ENCODE measurements at places on chromosomes 7 and 10.

GRCh38 chr7:144784943-144785342, 50.9 kb downstream of the TPK1 start:
- DNase-seq: no peak

- no peak for DNase-seq
These were observed 698.9 kb downstream of the PARD3 start for GRCh38 chr10:34116220-34116641.

GRCh38 chr10:125060826-125061556, 99.4 kb downstream of the CTBP2 start:
- DNase-seq: no peak

DNA sequence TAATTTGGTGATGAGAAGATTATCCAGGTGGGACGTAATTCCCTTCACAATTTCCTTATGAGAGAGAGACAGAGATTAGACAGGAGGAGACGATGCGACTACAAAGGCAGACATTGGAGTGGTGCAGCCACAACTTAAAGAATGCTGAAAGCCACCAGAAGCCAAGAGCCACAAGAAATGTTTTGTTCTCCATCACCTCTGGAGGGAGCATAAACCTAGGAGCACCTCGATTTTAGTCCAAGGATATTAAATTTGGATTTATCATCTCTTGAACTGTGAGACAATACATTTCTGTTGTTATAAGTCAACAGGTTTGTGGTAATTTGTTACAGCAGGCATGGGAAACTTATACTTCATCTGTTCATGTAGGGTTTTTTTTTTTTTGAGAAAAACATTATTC, 418.9 kb downstream of the DGKB start:
- DNase-seq: no peak

- DNase-seq: no peak
These were observed 79.0 kb upstream of the LSM8 start for GRCh38 chr7:118104812-118105441.

DNA sequence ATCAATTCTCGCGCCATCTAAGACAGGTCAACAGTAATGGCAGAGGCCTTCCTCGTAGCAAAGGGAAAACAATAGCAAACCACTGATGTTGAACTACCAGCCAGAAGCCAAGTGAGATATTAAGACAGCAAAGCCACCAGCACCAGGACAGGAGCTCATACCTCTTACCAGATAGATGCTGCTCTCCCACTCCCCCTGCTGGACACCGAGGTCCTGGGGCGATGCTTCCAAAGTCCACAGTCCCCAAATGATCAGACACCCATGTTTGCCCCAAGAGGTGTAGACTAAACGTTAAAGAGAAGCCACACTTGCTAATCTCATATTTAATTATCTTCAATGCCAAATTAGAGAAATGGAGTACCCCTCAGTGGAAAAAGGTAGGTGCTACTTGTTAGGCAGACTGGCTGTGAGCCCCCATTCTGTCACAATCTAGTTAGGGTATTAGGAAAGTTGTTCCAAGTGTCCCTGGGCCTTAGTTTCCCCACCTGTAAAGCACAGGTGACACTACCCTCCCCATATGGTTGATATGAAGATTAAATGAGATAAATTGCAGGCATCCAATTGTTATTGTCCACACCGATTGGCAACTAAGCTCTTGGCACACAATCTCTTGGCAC, 39.9 kb downstream of the TOMM7 start:
- DNase-seq: peak; percentile 20

DNA sequence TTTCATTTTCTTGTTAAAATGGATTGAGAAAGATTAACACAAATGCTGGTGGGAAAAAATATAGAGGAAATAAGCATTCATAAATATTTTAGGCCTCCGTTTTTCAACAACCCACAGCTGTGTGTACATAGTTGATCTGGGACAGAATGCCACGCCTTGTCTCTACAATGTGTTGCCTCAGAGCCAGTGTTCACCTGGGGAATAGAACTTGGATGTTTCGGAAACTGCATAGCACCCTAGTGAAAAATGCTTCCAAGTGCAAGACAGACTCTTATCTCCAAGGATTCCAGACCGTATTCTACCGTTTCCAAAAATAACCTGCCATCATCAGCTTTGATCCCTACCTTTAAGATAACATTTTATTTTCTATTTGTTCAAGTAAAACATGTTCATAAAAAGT, 260.9 kb downstream of the SDK1 start:
- no peak for DNase-seq

DNA sequence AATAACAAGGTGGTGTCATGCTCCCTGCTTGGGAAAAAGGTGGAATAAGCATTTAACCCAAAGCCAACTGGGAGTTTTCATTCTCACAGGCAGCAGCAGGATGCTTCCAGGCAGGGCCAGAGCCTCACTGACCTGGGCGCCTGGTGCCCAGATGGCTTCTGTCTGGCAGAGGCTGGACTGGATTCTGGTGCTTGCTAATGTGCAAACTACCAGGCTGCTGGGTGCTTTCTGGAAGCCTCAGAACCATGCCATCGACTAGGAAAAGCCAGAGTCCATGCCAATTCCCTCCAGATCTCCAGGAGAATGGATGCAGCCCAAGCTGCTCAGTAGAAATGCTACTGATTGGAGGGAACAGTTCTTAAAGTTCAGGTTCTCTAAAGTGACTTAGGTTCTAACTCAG, 36.2 kb downstream of the VIPR2 start:
- no peak for DNase-seq

- no peak for DNase-seq
These were observed 11.2 kb downstream of the ANKMY2 start for GRCh38 chr7:16634271-16634738.

- DNase-seq: no peak
These were observed 23.4 kb downstream of the CAMK2G start for GRCh38 chr10:73850863-73851461.

GRCh38 chr7:116665332-116665996, 6.5 kb upstream of the MET start:
- no peak for DNase-seq

DNA sequence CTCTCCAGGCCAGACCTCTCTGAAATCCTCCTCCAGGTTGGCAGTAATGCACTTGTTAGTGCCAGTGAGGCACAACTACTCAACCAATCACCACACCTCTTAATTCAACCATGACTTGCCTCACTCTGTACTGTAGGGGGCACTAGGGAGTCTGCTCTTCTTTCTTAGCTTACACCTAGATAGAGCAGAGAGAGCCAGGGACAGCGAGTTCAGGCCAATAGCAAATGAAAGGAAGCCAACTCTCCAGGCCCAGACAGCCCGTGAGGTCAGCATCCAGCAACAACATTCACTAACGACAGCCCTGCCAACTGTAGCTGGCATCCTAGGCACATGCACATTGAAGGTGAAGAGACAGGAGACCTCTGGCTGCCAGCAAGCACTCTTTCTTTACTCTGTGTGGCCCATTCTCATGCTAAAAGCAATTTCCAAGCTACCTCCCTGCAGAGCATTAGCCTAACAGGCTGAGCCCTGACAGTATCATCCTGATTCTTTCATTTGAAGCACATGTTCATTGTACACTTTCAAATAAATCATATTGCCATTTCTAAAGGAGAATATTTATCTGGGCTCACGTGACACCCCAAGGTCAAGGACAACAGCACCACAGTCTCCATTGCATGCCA, 136.3 kb downstream of the DPY19L1 start:
- DNase-seq: no peak

DNA sequence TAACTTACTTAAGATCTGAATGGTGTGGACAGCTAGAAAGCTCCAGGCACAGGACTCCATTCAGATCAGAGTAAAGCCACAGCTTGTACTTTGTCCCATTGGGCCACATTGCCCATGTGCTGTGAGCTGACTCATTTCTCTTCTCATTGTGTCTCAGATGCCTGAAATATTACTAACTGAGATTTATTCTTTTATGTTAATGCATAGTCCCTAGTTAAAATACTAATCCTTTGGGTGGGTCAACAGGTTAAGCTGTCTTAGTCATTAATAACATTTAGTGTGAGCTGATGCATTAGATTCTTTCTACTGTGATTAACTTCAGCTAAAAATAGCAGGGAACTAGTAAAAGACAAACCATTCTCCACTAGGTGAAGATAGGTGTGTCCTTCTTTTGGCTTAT, 104.7 kb upstream of the ARMC3 start:
- DNase-seq: no peak

- DNase-seq: no peak
These were observed 40.8 kb upstream of the PRSS58 start for GRCh38 chr7:142298627-142299026.

DNA sequence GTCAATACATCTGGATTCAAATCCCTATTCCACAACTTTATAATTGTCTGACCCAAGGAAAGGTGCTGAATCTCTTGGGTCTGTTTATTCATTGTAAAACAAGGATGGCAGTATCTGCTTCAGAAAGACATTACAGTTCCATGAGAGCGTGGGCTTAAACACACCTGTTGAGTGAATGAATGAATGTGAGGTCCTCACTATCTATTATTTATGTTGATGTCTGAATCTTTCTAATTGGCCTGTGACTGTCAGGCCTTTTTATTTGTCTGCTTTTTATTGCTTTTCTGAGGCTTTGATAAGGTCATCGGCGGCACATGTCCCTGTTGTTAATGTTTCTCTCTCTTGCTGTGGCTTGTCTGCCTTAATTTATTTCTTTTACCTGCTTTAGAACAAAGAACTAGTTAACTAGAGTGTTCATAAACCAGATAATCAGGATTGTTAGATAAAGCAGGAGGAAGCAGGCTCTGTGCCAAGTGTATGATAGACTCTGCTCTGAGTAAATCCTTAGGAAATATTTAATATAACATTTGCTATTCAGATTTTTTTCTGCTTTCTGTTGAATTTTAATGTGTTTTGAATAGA, 42.3 kb upstream of the CYCS start:
- no peak for DNase-seq

DNA sequence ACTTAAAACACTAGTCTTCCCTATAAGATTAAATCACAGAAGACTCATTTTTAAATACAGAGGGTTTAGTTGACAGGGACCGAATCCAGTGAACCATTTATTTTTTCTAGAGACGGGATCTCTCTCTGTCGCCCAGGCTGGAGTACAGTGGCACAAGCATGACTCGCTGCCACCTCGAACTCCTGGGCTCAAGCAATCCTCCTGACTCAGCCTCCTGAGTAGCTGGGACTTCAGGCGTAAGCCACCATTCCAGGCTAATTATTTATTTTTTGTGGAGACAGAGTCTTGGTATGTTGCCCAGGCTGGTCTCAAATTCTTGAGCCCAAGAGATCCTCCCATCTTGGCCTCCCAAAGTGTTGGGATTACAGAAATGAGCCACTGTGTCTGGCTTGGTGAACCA, 20.9 kb upstream of the LYZL1 start:
- no peak for DNase-seq

DNA sequence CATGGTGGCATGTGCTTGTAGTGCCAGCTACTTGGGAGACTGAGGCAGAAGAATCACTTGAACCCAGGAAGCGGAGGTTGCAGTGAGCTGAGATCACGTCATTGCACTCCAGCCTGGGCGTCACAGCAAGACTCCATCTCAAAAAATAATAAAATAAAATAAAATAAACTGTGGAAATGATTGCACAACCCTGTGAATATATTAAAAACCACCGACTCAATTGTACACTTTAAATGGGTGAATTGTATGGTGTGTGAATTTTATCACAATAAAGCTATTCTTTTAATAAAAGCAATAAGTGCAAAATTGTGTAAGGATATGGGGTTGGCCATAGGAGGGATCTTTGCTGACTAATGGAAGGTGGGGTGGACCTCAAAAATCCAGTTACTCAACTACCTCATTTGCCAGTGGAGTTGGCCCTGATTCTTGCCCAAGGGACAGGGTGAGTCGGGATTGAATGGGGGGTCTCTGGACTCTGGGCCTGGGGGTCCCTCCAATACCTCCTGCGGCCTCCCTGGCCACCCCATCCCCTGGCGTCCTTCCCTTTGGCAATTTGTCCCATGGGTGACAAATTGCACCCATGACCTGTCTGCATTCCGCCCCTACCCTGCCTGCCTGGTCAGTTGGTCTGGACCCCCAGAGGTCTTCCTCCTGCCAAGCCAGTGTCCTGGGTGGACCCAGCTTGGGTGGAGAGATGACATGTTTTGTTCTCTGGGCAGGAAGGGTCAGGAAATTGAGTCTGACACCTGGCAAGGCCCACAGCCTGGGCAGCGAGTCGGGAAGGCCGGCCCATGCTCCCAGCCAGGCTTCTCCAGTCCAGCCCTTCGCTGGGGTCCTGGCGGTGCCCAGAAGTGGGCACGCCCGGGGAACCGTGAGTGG, 61.7 kb upstream of the ELN start:
- DNase-seq: no peak

- no peak for DNase-seq
These were observed 25.0 kb downstream of the LHPP start for GRCh38 chr10:124486635-124487034.

GRCh38 chr10:126208726-126209302, 179.5 kb downstream of the ADAM12 start:
- DNase-seq: no peak

DNA sequence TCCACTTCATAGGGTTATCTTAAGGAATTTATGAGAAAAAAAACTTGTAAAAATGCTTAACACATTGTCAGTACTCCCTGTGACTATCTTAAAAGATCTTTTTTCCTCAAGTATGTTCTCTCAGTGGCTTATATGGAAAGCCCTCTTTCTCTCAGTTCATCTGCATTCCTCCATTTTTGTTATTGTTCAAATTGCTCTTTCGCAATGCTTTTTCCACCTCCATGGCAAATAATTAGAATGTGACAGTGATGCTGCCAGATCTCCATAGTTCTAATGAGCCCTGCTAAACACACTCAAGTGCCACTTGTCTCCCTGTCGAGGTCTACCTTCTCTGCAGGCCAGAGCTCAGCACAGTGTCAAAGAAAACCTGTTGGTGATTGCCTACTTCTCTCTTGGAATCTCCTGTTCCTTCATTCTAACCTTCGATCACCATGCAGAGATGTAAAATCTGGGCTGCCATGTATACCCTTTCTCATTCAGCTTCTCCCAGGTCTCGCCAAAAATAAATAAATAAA, 37.2 kb upstream of the ABCB5 start:
- DNase-seq: no peak

DNA sequence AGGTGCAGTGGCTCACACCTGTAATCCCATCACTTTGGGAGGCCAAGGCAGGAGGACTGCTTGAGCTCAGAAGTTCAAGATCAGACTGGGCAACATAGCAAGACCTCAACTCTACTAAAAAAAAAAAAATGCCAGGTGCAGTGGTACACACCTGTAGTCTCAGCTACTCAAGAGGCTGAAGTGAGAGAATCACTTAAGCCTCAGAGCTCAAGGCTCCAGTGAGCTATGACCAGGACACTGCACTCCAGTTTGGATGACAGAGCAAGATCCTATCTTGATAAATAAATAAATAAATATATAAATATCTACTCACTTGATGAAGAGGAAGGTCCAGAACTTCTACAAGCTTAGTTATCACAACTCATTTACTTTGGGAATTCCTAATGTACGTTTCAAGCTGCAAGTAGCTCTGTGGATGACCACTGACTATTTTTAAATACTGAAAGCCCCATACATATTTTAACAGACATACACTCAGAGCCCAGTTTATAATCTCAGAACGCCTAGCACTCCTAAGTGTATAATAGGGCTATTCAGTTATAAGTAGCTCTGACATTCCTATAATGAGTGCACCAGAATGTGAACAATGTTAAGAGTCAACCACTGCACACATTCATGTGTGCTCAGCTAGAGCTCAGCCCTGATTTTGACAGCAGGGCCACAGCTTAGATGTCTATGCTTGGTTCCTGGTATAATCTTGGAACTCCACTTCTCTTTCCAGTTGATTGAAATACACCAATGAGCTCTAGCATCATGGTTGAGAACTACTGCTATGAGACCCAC, 119.1 kb downstream of the CUBN start:
- DNase-seq: no peak

GRCh38 chr10:76329891-76330575, 898.6 kb downstream of the LRMDA start:
- DNase-seq: no peak
